ENCODE measurements at places on chromosomes 11 and 22. TPM values are rescaled to one million over a fixed set of nuclear protein-coding genes. Genes with fewer than 3 reads are reported as not detected.
A peak's percentile ranks its signal among the peaks of the same experiment; 100 is the strongest.

PRG3 gene
- not detected for total RNA-seq

OR51I2 gene
- total RNA-seq, result not detected

GRCh38 chr22:35392357-35392756 is 7.6 kb upstream of the MCM5 start:
- no peak for DNase-seq

- DNase-seq, result no peak
These were observed 6.7 kb downstream of the SLC37A2 start for GRCh38 chr11:125069796-125070195.

DNA sequence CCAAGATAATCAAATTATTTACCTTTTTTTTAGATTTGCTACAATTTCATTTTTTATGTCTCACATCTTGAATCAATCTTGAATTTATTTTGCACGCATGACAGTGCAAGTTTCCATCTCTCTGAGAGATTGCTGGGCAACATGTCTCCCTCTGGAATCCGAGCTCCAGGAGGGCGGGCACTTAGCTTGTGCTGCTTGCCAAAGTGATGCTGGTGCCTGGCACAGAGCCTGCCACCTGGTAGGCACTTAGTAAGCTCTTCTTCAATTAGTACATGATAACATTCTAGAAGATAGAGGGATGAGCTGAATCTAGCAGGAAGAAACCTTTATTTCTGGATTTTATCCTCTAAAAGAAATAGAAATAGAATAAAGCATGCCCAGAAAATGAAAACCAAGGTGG is 27.5 kb upstream of the OR9I1 start:
- DNase-seq, result no peak

- DNase-seq, result no peak
These were observed 3.1 kb downstream of the RELT start for GRCh38 chr11:73379189-73379880.

- peak; percentile 87 for DNase-seq
These were observed 19.2 kb upstream of the PLET1 start for GRCh38 chr11:112279901-112280267.
